ENCODE measurements at places on chromosomes 3 and 15. TPM values are rescaled to one million over a fixed set of nuclear protein-coding genes. Genes with fewer than 3 reads are reported as not detected.

- no peak for ATAC-seq
These were observed 16.1 kb downstream of the GPR87 start for GRCh38 chr3:151300539-151300938.

GRCh38 chr3:107461721-107462120, 61.0 kb upstream of the BBX start:
- ATAC-seq: no peak

- ATAC-seq: no peak
These were observed 90.7 kb upstream of the HES1 start for GRCh38 chr3:194045289-194045688.

- ATAC-seq: peak; percentile 19
These were observed 59.0 kb upstream of the GSK3B start for GRCh38 chr3:120153294-120153693.

GRCh38 chr15:90812171-90812957, 56.0 kb upstream of the FURIN start:
- no peak for ATAC-seq

- peak; percentile 45 for ATAC-seq
These were observed 941 bp downstream of the ZBED2 start for GRCh38 chr3:111594205-111594604.

- peak; percentile 87 for ATAC-seq
These were observed 21.7 kb downstream of the SH3BP5 start for GRCh38 chr3:15310491-15311370.

GRCh38 chr15:65789759-65790425, 2.2 kb downstream of the DENND4A start:
- ATAC-seq: no peak

DNA sequence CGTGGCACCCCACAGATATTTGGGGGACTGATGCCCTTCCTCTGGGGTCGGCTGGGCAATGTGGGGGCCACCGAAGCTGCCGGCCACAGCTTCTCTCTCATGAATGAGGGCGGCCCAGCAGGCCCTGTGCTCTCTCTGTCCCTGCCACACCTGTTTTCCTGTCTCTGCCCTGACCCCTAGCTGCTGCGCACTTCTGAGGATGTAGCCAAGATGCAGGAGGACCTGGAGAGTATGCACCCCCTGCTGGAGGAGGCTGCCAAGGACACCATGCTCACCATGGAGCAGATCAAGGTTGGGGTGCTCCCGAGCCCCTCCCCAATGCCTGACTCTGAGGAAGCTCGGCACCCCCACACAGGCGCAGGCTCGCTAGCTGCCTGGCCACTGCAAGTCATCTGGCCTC, 59.7 kb downstream of the SEMA3G start:
- no peak for ATAC-seq

DNA sequence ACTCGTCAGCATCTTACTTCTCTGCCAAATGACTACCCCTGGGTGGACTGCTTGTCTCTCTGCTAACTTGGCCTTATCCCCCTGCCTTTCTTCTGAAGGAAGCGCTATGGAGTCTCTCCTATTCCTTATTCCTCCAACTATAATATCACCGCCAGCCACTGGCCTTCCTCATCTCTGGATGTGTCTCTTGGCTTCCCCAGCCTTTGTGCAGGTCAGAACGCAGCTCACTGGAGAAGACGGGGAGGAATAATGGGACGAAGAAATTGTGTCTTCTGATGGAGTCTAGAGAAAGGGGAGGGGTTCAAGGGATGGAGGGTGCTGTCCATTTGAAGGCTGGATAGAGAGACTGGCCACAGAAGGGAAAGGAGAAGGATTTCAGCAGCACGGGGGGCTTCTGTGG, 16.9 kb downstream of the ITGA11 start:
- no peak for ATAC-seq

DNA sequence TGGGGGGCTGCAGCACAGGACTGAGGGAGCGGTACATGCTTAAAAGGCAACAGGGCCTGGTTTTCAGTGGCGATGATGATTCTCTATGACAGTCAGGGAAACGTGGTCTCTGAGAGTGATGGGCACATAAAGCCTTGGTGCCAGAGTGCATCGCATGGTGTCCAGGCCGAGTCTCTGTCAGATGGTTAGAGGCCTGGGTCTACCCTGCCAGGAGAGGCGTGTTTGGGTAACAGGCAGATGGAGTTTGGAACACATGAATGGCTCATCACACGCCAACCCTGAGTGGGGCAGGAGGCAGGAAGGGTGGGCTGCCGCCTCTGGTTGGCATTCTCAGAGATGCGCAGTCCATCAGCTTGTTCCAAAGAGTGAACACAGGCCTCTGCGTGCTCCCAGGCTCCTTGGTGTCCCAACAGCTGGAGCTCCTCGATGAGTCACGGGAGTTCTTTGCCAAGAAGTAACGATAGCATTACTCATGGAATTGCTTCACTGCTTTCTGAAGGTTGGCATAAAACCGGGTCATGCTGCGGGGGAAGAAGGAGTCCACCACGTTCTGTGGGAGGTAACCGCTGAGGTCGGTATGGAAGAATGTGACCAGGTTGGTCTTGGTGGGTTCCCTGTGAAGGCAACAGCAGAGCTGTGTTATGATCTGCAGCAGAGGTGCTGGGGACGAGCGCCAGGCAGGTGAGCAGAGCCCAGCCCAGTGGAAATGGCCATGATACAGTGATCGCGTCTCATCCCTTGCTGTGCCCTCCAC, 11.0 kb downstream of the STARD5 start:
- no peak for ATAC-seq

GRCh38 chr3:140754936-140755335, 77.1 kb downstream of the TRIM42 start:
- ATAC-seq: no peak

GRCh38 chr3:46380471-46381221, 9.9 kb downstream of the CCR5 start:
- peak; percentile 21 for ATAC-seq

Gene NANOGP8
- total RNA-seq: not detected

GRCh38 chr3:185150561-185150960, 2.3 kb downstream of the C3orf70 start:
- no peak for ATAC-seq

GRCh38 chr15:28974142-28974541, 88.4 kb downstream of the APBA2 start:
- no peak for ATAC-seq

DNA sequence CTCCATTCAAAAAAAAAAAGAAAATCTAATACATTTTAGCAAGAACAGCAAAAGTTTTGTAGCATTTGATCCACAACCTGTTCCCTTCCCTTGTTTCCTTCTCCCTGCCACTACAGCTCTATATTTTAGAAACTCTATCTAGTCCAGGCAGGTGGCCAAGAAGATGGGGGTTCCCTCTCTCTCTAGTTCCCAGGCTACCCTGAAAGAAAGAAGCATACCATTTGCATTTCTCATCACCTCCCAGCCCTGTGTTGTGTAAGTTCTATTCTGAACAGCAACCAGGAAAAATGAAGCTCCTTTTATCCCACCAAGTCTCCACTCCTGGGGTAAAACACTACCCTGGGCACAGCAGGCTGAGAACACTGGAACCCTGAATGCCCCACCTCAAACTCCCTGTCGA, 100.0 kb downstream of the PCCB start:
- no peak for ATAC-seq

DNA sequence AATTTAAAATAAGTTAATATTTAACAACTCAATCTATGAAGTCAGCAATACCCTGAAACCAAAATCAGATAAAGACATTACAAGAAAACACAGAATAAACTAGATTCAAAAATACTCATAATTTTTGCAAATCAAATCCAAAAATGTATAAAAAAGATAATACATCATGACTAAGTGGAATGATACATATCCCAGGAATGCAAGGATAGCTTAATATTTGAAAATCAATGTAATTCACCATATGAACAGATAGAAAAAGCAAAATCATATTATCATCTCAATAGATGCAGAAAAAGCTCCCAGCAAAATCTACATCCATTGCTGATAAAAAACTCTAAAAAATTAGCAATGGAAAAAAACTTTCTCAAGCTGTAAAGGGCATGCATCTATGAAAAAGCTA, 70.5 kb downstream of the SETMAR start:
- no peak for ATAC-seq

GRCh38 chr3:173660645-173661299, 263.2 kb downstream of the NLGN1 start:
- no peak for ATAC-seq

GRCh38 chr3:135674508-135674907, 291.0 kb upstream of the PPP2R3A start:
- no peak for ATAC-seq

DNA sequence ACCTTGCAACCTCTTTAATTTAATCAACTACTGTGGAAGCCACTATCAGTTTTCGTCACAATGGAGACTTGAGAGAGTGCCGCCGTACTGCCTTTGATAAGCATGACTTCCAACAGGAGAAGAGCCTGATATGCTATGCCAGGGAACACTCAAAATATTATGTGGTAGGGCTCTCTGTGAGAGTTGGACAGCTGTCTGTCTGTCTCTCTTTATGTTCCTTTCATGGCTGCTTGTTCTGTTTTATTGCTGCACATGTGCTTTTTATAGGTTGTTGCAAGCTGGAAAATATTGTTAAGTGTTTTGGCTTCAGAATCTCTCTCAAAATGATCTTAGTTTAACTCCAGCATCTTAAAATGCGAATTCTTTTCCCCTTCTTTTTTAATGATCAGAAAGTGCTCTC, 249.4 kb upstream of the RARB start:
- no peak for ATAC-seq

DNA sequence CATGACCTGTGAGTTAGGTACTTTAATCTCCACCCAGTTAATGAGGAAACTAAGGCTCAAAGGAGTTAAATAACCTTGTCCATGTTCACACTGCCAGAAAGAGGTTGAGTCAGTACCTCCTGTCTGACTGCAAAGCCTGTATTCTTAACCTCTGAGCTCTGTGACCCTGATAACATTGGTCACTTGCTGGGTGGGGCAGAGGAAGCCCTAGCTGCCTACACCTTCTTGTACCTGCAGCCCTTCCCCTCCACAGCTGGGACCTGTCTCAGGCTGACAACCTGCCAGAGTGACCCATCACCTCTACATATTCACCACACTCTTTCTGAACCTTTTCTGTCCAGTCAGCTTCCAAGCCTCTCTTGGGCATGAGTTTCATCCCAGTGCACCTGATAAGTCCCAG, 106.1 kb upstream of the HES1 start:
- ATAC-seq: no peak

DNA sequence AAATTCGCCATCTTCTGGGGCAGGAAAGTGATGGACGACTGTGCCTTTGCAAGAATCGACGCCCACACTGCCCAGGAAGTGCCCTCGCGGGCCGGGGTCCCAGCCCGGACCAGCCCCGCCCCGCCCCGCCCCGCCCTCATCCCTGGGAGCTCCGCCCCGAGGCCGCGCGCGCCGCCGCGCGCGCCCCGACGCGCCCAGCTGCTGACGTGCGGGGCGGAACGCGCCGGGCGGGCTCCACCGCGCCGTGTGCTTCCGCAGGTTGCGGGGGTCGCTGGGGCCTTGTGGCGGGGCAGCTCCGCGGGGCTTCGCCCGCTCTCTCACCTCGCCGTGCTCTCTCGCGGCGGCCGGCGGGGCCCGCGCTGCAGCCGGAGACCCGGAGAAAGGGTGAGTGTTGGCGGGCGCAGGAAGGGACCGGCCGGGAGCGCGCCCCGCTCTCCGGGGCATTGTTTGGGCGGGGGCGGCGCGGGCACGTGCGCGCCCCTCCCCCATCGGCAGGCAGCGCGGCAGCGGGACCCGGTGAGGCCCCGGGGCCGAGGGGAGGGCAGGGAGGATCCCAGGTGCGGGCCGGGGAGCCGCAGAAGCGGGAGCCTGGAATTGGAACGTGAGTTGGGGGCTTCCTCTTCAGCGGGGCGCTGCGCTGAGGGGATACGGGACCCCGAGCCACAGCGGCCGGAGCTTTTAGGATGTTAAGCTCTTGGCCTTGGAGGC, at the start of gene YEATS2:
YEATS2 (plus strand) TSS at position 188 of the 708 bp plus-strand sequence. CDS start 17,366 bp downstream, outside the sequence.
- ATAC-seq: peak; percentile 86

- no peak for ATAC-seq
These were observed 4.8 kb upstream of the MECOM start for GRCh38 chr3:169668072-169668956.

- no peak for ATAC-seq
These were observed 172.4 kb downstream of the ATP8B4 start for GRCh38 chr15:49946681-49947080.

DNA sequence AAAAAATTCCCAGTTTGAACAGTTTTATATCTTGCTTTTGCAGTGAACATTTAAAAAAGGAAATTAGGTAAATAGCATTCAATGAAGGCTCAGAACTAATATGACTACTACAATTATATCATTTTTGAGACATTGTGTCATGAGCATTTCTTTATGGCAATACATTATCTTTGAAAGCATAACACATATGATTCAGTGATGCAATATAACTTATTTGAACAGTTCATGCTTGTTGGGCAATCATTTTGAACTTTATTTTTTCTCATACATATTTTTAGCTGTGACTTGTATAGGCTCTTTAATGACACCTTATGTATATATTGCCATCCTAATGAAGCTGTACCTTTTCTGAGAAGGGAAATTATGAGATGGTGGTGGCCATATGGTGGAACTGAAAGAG, 828.6 kb upstream of the NR2F2 start:
- ATAC-seq: no peak

Gene PLEKHO2
- 25.9 TPM for total RNA-seq

- no peak for ATAC-seq
These were observed 172.2 kb downstream of the RPLP1 start for GRCh38 chr15:69624816-69625215.

Gene TTLL13
- 1.3 TPM for total RNA-seq

DNA sequence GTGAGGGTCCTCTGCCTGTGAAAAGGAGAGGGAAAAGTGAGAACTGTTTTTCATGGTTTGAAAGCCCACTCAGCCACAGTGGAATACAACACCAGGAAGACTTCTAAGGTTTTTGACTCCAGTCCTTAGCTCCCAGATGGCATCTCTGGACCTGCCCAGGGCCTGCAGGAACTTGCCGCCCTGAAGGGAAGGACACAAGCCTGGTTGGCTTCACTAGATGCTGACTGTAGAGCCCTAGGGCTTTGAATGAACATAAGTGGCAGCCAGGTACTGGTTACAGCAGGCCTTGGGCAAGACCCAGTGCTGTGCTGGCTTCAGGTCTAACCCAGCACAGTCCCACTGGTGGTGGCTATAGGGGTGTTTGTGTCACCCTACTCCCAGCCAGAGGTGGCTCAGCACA, 21.3 kb upstream of the TMEM266 start:
- ATAC-seq: no peak

GRCh38 chr15:80594091-80594889, 100.8 kb upstream of the ABHD17C start:
- no peak for ATAC-seq

Data from activated T-helper 17 cell treated with anti-CD3 and anti-CD28 coated beads, Interleukin-2, amount 50 U/mL, for 72 hours (primary cell).